ENCODE measurements at places on chromosomes 5 and 9.
A peak's percentile ranks its signal among the peaks of the same experiment; 100 is the strongest.

DNA sequence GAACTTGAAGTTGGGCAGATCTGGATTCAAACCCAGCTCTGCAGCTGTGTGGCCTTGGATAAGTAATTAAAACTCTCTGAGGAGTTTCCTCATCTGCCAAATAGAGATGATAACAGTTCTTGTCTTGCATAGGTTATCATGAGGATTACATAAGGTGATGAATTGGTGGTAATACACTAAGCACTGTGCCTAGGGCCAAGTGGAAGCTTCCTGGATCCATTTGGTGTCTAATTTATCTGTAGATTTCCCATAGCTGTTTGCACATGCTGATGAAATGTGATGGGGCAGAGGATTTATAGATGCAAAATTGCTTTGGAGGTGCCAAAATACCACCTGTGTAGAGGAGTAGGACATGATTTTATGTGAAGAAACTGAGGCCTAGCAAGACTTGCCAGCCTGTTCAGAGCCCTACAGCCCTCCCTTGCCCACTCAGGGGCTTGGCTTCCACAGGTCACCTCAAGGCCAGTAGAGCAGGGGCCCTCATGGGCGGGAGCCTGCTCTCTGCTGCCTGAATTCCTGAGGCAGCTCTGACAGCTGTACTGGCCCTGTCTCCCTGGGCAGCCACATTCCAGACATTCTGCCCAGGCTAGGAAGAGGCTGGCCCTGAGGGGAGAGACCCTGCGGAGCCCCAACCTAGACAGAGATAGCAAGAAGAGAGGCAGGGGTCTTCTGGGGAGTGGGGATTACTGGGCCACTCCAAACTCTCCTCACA lies 5.9 kb upstream of the FAT2 start:
- DNase-seq = no peak

- no peak for DNase-seq
These were observed 417.2 kb downstream of the ELAVL2 start for GRCh38 chr9:23408874-23409273.

GRCh38 chr9:124743686-124744348 lies 27.3 kb downstream of the NR6A1 start:
- DNase-seq = no peak

- DNase-seq = peak; percentile 78
These were observed 75.1 kb upstream of the PANK3 start for GRCh38 chr5:168654211-168654721.

DNA sequence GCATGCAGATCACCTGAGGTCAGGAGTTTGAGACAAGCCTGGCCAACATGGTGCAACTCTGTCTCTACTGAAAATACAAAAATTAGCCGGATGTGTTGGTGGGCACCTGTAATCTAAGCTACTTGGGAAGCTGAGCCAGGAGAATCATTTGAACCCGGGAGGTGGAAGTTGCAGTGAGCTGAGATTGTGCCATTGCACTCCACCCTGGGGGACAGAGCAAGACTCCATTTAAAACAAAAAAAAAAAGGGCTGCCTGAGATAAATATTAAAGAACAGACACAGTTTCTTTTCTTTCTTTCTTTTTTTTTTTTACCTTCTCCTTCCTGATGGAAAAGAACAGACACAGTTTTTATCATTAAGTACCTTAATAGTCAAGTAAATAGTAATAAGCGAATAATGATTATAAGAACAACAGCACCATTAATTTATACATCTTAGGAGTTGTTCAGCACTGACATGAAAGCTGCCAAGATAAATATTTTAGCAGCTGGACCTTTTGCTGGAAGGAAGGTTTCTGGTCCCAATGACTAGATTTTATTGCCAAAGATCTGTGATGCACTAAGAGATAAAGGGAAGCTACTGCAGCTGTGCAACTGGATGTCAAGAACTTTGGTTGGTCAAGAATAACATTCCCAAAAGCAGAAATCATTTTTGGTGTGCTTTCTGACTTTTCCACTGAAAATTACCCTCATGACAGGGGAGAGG lies 7.0 kb downstream of the CENPP start:
- DNase-seq = no peak

DNA sequence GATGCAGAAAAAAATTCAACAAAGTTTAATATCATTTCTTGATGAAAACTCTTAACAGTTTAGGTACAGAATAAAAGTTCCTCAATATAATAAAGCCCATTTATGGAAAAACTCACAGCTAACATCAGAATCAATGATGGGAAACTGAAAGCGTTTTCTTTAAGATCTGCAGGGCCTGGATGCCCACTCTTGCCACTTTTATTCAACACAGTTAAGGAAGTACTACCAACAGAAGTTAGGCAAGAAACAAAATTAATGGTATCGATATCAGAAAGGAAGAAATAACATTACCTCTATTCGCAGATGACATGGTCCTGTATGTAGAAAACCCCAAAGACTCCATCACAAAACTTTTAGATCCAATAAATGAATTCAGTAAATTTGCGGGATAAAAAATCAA lies 542.4 kb upstream of the RGMB start:
- no peak for DNase-seq

DNA sequence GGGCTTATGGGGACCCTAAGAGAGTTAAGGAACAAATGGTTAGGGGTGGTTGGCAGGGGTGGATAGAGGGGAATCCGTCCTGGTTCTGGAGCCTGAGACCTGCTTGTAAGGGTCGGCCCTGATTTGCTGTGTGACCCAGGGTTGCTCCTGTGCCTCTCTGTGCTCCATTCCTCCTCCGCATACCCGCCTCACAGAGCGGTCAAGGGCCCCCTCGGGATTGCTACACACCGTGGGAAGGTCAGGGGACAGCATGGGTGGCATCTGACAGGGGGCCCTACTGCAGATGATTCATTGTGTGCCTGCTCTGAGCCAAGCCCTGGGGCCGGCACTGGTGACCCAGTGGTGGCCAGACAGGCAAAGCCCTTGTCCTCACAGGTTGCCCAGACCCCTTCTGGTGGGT lies 162.3 kb downstream of the GAPVD1 start:
- no peak for DNase-seq

GRCh38 chr5:132058646-132059042 lies 1.8 kb upstream of the IL3 start:
- DNase-seq = no peak

DNA sequence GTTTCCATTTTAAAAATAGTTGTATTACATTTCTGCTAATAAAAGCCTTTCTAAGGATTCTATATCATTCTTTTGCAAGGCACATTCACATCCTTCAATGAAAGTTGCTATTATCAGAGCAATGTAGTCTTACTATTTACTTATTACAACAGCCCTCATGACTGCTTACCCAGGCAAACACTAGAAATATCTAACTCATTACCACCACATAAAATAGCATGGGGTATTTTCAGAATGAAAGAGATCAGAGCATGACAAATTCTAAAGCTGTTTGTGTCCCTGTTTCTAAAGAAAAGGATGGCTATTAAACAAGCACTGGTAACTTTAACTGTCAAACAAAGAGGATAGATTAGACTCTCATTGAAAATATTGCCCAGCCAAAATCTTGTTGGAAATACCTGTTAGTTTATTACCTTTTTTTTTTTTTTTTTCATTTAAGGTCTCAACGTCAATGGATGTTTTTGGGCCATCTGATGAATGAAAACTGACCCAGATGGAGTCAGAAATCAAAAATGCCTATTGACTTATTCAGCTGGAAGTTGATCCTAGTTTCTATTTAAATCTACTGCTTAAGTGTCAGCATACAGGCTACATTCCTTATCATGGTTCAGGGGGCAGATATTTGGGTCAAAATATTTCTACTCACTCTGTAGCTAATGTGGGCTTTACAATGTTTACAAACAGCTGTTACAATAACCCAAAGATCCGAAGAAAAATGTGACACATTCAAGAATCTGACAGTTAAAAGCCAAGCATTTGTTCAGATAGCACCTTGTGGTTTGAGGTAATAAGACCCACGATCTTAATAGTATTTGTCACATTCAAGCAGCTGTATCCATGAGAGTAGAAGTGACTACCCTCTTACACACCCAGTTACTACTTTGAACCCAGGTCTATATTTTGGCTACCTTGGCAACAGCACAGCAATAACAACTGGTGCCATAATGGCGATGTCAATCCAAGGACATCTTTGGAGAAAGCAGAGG lies 554.8 kb upstream of the MEF2C start:
- peak; percentile 3 for DNase-seq

DNA sequence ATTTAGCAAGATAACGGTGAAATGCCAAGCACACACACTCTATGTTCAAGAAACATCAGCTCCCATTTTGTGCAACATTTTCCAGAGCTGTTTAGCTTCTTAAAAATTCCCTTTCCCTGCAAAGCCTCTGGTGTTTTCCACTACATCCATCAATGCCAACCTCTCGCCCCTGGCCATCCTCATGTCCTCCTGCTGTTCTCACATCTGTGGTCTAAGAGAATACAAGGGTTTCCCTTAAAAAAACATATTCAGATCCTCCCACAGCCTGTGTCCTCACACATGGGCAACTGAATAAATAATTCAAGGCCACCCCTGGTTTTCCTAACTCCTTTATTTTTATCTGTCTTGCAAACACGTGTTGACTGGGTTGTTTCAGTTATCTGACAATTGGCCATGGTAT lies 70.3 kb downstream of the PAPPA start:
- DNase-seq = no peak

GRCh38 chr5:128965638-128966302 lies 482 bp downstream of the SLC27A6 start:
- DNase-seq = no peak

- DNase-seq = no peak
These were observed 2.4 kb upstream of the POU4F3 start for GRCh38 chr5:146336197-146336596.

- no peak for DNase-seq
These were observed 102.9 kb upstream of the APC start for GRCh38 chr5:112634796-112635195.

- no peak for DNase-seq
These were observed 149.1 kb downstream of the TLE1 start for GRCh38 chr9:81540142-81540710.

DNA sequence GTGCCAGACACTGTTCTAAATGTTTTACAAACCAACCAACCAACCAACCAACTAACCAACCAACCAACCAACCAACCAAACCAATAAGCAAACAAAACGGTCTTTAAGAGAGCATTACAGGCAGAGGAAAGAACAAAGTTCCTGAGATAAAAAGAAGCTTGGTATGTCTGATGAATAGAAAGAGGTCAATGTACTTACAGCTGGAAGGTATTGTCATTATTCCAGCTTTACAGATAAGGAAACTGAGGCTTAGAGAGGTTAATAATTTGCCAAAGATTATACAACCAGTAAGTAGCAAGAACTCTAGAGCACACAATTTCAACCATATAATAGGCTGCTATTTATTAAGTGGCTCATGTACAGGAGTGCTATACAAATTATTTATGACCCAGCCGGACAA lies 29.6 kb downstream of the C9orf57 start:
- no peak for DNase-seq

DNA sequence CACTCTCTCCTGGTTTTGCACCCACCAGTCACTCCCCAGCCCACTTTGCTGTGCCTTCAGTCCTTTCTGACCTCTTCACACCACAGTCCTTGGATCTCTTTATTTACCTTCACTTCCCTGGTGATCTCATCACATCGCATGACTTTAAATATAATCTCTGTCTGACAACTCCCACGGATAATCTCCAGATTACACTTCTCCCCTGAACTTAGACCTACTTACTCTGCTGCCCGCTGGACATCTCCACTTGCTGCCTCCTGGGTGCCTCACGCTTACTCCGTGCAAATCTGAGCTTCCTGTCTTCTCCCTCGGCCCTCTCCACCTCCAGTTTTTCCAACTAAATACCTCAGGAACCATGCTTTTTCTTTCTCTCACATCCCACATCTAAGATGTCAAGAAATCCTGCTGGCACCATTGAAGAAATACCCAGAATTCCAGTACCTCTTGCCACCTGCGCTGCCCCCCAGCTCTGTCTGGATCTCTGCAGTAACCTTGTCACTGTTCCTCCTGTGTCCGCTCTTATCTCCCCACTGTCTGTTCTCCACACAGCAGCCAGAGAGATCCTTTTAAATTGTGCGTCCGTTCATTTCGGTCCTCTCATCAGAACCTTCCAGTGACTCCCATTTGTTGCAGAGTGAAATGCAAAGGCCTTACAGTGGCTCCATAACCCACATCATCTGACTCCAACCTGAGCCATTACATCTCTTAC lies 9.3 kb downstream of the SFXN1 start:
- DNase-seq = no peak

DNA sequence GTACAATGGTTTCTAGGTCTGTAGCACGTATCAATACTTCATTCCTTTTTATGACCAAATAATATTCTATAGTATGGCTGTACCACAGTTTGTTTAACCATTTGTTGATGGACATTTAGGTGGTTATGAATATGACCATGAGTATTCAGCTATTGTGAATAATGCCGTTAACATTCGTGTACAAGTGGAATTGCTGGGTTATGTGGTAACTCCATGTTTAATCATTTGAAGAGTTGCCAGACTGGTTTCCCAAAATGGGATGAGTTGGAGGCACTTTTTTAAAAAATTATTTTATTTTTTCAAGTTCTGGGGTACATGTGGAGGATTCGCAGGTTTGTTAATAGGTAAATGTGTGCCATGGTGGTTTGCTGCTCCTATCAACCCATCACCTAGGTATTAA lies 4.6 kb downstream of the SNX2 start:
- DNase-seq = no peak

DNA sequence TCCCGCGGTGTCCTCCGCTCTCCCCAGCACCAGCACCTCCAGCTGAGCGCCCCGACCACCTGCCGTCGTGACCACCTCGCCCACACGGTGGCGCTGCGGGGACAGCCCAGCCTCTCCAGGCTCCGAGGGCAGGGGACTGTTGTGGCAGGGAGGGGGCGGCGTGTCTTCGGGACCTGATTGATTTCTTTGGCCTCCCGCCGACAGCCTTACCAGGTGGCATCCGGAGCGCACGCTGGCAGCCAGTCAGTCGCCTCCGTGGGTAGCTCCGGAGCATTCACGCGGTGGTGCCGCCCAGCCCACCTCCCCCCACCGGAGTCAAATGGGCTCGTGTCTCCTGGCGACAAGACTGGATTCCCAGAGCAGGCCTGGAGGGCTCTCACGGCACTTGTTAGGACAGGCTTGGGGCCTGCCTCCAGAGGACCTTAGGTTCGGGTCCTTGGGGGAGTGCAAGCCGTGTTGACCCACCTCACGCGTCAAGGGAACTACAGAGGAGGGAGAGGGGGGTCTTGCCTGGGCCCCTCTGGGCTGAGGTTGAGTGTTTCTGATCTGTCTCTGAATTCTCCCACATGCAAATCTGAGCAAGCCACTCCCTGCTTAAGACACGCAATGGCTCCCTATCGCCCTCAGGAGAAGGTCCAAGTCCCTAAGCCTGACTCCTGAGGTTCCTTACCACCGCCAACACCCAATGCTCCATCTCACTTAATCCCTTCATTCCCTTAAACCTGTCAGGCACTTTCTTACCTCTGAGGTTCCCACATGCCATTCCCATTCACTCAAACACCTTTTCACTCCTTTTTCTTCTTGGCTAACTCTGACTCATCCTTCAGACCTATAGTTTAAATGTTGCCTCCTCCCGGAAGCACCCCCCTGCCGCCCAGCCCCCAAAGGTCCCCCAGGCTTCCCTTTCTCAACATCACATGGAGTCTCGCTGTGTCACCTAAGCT lies 51.2 kb upstream of the GGTA1 start:
- DNase-seq = no peak

- DNase-seq = no peak
These were observed 694 bp downstream of the RMI1 start for GRCh38 chr9:83981126-83981871.

- DNase-seq = no peak
These were observed 214.4 kb downstream of the ARL15 start for GRCh38 chr5:54095969-54096368.

- no peak for DNase-seq
These were observed 707.9 kb upstream of the CHD1 start for GRCh38 chr5:99636663-99637062.

Data from HFF-Myc (cell line).